D721Med (cell line): ENCODE measurements at places on chromosomes 6 and 20.

DNA sequence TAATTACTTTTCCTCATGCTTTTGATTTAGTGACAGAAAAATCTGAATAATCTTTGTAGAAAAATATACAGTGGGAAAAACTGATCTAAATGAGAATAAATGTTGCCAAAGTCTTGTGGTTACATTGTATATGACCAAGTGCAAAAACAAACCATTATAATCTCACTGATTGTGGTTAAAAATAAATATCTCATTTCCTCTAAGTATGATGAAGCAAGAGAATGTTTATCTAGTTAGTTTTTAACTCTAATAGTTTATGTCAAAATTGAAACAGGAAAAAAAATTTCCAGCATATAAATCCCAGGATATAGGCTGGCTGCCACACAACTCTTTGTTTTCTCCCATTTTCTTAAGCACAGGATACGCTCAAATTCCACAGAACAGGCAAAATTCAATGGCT, 392.7 kb upstream of the ID4 start:
- no peak for DNase-seq

GRCh38 chr6:168045141-168045691, 33.8 kb downstream of the FRMD1 start:
- DNase-seq: no peak

GRCh38 chr6:129280749-129281148, 397.8 kb downstream of the LAMA2 start:
- no peak for DNase-seq

GRCh38 chr6:7328243-7328642, 15.2 kb upstream of the SSR1 start:
- no peak for DNase-seq

DNA sequence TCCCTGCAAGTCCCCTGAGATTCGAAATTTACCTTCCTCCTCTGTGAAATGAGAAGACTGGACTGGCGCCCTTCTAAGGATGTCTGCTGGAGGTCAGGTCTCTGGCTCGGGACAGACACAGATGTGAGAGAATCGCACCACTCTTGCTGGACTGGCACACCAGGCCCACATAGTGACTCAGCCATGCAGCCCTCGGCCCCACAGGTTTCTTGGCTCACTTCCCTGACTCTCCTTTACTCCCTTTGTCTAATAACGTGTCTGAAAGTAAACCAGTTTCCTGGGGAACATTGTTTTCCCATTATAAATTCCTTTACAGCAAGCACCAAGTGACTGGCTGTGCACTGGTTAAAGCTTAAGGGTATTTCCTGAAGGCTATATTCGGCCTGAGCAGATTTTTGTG, 106.7 kb upstream of the PLEKHG1 start:
- DNase-seq: no peak

- DNase-seq: no peak
Measured at GRCh38 chr6:157688960-157689599, 134.0 kb upstream of the SNX9 start.
